AG10803 (cell line): ENCODE measurements at places on chromosomes 6 and 20.

- no peak for DNase-seq
Observed at GRCh38 chr6:95286874-95287273, 290.5 kb upstream of the MANEA start.

DNA sequence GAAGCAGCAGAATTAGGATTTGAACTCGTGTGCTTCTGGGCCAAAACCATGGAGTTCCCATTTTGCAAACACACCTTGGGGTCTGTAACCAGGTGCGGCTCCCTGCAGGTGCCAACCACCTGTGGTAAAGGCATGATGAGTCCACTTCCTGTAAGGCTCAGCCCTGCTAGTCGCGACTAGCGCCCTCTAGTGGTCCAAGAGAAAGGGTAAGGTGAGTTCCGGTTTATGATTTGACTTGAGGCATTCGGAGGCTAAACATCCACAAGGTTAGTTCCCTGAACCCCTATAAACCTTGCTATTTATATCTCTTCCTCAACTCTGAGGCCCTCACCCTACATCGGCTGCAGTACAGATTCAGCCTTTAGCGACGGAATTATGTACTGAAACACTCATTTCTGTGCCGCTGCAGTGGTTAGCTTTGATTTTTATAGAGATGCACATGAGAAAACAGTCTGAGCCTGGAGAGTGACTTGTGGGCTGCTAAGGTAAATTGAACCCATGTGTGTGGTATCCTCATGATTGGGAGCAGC, 173.4 kb downstream of the PLCB1 start:
- DNase-seq = no peak

GRCh38 chr20:37969949-37970855, 63.1 kb downstream of the TTI1 start:
- peak; percentile 5 for DNase-seq

- DNase-seq = peak; percentile 23
Observed at GRCh38 chr20:7728338-7728737, 211.9 kb downstream of the HAO1 start.

DNA sequence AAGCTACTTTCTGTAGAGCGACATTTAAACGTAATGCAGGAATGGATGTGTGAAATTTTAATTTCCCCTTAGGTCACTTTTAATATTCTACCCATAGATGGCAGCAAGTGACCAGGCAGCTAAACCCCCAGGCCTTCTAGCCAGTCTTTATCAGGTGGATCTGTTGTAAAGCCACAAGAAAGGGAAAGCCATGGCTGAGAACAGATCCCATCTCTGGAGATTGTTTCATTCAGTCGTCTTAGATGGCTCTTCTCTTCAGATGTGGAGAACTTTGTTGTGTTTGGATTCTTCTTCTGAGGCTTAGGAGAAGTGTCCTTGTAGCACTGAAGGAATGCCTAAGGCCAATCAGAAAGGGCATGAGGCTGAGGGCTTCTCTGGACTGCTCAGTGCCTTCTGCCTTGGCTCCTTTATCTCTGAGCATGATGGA, 15.8 kb upstream of the RNF182 start:
- DNase-seq = peak; percentile 66

DNA sequence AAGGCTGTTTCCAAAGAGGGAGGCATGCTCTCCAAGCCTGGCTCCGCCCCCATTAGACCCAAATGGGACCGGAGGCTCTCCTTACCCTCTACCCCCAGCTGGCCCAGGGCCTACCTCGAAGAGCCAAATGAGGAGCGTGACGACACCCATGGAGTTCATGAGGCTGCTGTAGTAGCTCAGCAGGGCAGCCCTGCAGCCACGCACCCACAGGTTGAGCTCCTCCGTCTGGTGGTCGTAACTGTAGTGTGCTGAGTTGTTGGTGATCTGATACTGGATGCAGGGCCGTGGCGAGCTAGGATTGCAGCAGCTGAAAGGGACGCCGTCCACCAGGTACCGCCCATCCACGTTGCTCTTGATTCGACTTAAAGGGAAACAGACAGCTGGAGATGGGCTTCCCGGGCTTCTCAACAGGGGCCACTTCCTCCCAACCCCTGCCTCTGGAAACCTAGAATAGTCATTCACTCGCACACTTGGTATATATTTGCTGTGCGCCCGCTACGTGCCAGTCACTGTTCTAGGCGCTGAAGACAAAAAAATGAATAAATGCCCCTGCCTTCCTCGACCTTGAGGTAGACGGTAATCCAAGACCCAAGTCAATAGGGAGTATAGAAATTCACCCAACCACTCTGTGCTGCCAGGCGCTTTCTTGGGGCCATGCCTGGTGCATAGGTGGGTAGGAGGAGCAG, 18.0 kb downstream of the PRPH2 start:
- no peak for DNase-seq

DNA sequence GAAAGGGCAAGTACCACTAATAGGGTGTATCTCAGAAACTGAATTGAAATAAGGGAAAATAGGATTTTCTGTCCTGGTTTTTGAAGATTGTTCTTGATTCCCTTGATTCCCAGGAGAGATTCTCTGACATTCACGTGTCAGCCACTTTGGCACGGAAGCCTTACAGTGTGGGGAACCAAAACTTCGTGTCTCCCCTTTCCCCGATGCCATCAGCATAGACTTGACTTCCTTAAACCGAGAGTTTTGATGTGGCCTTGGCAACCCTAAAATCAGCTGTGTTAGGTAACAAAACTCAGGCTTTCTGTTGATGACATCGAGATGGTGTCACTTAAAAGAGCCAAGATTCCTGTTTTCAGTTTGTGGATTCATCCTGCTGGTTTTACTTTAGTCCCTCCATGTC, 7.5 kb downstream of the HMGN4 start:
- no peak for DNase-seq

GRCh38 chr20:1440024-1440423, 26.6 kb downstream of the NSFL1C start:
- DNase-seq = peak; percentile 11

GRCh38 chr6:166617359-166617758, 9.7 kb downstream of the RPS6KA2 start:
- DNase-seq = no peak

DNA sequence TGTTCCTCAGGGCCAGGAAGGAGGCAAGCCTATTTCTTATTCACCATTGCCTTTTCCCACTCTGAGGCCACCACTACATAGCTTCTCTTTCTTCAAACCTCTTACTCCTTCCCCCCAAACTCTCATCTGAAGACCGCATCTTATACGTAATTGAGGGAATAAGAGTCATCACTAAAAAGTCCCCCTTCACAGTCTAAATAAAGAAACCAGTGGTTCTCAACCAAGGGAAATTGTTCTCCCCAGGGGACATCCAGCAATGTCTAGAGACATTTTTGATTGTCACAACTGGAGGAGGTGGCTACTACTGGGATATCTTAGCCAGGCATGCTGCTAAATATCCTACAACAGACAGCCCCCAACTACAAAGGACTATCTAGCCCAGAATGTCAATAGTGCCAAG, 327.6 kb upstream of the CNR1 start:
- DNase-seq = no peak

DNA sequence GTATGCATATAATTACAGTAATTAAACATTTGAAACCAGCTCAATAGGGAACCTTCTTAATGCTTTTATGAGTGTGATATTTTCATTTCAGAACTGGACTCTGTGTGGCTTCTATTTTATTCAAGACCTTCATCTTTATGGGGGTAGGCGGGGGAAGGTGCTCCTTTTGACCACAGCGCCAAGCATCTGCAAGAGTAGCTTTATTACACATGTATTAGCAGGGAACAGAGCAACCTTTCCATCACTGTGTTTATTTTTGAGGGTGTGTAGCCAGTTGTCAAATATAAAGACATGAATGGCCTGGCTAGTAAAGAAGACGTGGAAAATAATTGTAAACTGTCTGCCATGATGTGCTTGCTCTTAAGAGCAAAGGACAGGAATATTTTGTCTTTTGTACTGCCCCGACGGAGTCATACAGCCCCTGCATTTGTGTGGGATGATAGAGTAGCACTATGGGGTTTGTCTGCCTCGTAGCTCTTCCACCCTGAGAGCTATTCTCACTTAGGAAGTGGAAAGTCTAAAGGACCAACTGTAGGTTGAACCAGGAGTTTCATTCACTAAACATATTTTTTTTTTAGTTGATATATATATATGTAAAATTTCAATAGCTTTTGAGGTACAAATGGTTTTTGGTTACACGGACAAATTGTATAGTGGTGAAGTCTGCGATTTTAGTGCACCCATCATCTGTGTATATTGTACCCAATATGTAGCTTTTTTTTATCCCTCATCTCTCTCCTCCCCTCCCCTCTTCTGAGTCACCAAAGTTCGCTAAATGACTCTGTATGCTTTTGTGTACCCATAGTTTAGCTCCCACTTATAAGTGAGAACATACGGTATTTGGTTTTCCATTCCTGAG, 91.2 kb downstream of the CARMIL1 start:
- no peak for DNase-seq
